ENCODE measurements at places on chromosomes 5 and 9. TPM values are rescaled to one million over a fixed set of nuclear protein-coding genes. Genes with fewer than 3 reads are reported as not detected.

TLR4 gene
- not detected for total RNA-seq

DNA sequence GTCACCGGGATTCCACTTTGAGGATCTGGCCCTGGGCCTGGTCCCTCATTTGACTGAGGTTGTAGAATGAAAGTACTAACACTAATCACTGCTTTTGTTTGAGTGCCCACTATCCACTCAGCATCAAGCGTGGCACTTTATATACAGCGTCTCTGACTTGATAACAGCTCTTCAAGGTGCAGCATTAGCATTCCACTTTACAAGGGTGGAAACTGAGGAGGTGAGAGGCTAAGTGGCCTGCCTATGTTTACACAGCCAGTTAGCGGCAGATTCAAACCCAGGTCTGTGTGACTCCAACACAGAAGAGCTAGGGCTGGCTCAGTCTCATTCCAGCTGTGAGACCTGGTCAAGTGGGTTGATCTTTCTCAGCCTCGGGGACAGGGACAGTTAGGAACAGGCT, 5.9 kb downstream of the KCNMB1 start:
- H3K27me3 ChIP-seq = peaks cover 3% of the 10 kb centered on the region
- no peak overlapping the region for H3K27ac ChIP-seq
- H3K36me3 ChIP-seq = no peaks in the 10 kb centered on the region
- DNase-seq = no peak
- no peaks in the 10 kb centered on the region for H3K4me1 ChIP-seq
- H3K4me3 ChIP-seq = no peak overlapping the region

- H3K4me1 ChIP-seq = no peaks in the 10 kb centered on the region
- no peaks in the 10 kb centered on the region for H3K27me3 ChIP-seq
- no peak overlapping the region for H3K4me3 ChIP-seq
- DNase-seq = no peak
- H3K27ac ChIP-seq = no peak overlapping the region
Observed at GRCh38 chr5:61949679-61950435, 356.1 kb upstream of the KIF2A start.

GRCh38 chr9:17669206-17669605, 90.3 kb downstream of the SH3GL2 start:
- H3K36me3 ChIP-seq = no peaks in the 10 kb centered on the region
- DNase-seq = no peak
- no peaks in the 10 kb centered on the region for H3K4me1 ChIP-seq
